ENCODE measurements at places on chromosomes 6 and 20.

DNA sequence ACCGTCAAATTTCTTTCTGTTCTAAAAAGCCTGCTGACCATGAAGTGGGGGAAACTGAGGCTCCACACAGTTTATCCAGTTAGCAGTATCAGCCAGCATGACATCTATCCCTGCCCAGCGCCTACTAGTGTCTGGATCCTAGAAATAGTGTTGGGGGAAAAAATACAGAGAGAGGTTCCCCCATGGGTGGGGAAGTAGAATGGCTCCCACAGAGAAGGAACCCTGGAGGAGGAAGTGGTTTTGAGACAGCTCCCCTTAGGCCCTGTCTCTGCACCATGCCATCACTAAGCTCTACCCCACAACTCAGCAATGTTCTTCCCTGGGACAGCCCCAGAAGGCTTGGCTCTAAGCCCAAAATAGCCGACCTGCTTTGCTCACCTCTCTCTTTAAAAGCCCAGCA lies 153.4 kb downstream of the MBOAT1 start:
- no peak for DNase-seq

DNA sequence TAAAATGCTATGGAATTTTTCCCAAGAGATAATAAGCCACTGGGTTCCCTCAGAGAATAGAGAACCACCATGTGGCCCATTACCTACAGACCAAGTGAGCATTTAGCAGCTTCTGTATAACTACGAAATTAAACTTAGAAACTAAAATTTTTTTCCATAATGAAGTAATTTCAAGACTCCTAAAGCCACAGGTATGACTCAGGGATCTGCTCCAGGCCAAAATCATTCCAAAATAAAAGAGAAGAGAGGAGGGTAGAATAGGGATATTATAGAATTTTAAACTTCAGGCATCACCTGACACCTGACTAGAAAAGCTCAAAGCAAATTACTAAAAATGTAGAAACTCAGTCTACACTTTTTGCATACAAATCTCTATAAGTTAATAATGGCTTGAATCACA lies 108.9 kb upstream of the DST start:
- no peak for DNase-seq

DNA sequence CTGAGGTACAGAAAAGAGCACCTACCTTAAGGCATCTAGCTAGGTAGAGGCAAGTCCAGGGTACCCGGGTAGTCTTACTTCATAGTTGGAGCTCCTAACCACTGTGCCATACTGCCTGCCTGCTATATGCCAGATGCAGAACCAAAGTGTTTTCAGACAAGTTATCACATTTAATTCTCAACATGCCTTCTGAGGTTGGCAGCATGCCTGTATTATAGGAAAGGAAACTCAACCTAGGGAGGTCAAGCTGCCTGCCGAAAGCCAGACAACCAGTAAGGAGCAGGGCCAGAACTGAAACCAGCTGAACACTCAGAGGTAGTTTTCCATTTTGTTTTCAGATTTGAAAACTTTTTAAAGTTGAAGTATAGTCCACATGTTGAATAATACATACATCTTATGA lies 5.4 kb downstream of the CTNNBL1 start:
- no peak for DNase-seq

DNA sequence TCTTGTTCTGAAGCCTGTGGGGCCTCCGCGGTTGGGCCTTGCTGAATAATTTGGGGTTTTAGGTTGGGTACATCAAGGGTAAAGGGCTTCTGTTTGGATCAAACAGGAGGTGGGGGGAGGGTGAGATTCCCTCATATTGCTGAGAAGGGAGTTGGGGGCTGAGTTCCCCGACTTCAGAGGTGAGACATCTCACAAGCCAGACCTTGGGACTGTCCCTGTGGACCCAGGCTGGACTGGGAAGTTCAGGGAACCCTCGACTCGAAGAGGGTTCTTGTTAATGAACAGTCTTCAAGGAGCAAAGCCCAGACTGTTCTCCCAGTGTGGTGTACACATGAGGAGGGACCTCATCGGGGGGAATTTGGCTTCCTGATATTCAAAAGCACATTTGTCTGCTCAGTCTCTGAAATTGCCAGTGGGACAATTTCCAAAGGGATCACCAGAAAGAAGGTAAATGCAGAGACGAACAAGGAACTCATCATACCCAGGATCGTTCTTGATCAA lies 118.5 kb downstream of the SYCP2 start:
- DNase-seq: no peak

DNA sequence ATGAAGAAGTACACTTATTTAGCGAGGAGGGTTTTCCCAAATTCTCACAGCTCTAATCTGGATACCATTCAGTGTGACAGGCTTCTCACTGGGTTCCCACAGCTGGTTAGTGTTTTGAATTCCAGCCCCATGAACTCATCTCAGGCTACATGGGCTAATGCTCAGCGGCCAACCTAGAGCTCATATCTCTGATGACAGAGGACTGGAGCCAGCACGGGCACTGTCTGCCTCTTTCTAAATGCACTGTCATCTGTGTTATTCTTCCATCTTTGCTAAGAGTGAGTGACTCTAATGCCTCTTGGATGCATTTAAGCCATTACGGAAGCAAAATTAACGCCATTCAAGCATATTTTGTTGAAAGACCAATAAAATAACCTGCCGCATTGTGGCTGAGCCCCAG lies 308.9 kb upstream of the JAG1 start:
- DNase-seq: no peak

DNA sequence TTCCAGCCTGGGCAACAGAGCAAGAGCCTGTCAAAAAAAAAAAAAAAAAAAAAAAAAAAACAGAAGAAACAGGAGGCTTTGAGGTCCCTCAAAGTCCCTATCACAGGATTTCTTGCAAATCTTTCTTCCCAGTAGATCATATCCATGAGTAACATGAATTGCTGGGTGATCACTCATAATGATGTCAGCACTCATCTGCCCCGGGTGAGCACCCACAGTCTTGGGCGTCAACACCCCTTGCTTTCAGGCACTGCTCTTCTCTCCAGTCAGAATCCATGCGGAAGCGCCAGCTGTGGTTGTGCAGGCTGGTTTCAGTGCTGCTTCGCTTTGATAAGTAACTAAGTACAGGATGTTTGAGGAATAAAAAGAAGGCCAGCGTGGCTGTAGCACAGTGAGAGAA lies 40.2 kb upstream of the INSM1 start:
- no peak for DNase-seq

GRCh38 chr6:110813338-110814101 lies 1.7 kb downstream of the CDK19 start:
- DNase-seq: no peak

DNA sequence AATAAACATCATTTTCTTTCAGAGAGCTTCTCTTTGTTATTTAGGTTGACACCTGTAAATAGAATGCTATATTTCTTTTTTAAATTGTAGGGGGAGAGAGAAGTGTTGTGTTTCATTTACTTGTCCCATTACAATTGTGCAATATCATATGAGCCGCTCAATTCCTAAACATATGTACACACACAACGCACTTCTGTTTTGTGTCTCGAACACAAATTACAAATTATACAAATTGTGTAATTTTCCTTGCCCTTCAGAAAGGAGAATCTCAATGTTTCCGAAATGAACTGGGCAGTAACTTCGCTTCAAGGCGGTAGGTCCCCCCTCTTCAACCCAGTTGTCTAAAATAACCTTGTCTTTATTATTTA lies 2.6 kb upstream of the ABT1 start:
- no peak for DNase-seq

GRCh38 chr20:36646678-36647077 lies 682 bp upstream of the SLA2 start:
- DNase-seq: no peak

DNA sequence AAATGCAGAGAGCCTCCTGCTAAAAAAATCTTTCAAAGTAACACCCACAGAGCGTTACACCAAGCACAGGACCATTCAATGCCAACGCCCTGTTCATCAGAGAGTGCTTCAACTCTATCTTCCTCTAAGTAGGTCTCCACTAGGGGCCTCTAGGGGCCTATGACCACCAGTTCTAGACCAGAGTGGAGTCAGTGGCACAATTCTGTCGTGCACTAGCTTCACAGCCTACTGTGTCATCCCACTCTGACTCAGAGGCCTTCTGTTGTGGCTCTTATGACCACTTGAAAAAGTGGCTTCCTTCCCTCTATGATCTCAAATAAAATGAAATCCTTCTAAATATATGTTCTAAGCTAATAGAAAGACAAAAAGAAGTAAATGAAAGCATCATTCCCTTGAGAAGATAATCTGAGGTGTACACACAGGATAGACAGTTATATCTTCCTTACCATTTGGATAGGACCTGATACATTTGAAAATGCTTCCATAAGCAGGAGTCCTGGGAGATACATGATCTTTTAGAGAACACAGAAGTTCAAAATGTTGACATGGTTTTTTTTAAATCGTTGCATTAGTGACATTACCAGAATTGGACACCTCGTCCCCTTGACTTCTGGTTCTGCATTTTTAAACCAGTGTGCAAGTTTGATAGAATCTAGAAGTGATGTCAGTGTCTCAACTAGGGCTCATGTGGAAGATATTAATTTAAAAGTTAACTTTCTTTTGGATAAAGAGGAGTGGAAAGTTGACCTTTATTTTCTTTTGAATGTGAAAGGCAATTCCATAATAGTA lies 151.9 kb downstream of the SH3BGRL2 start:
- DNase-seq: no peak

- no peak for DNase-seq
These were observed 11.0 kb downstream of the TSPYL1 start for GRCh38 chr6:116268589-116269293.

Measured in stimulated activated CD4-positive, alpha-beta T cell treated with anti-CD3 and anti-CD28 coated beads, Interleukin-1b, Interleukin-23, amount 100 ng/mL, for 48 hours (primary cell).